ENCODE measurements at places on chromosomes 5 and 9.

GRCh38 chr5:108064302-108064701, 317.6 kb downstream of the FBXL17 start:
- DNase-seq: no peak

GRCh38 chr5:68817632-68818031, 276.2 kb upstream of the SLC30A5 start:
- no peak for DNase-seq

GRCh38 chr9:116236979-116237378, 83.4 kb downstream of the PAPPA start:
- DNase-seq: no peak

- DNase-seq: no peak
Observed at GRCh38 chr5:158435161-158435616, 576.2 kb upstream of the CLINT1 start.

All from fibroblast of villous mesenchyme (primary cell).